ENCODE measurements at places on chromosomes 12 and 14. TPM values are rescaled to one million over a fixed set of nuclear protein-coding genes. Genes with fewer than 3 reads are reported as not detected.

- DNase-seq = no peak
These were observed 168.7 kb upstream of the SSTR1 start for GRCh38 chr14:38038986-38039385.

The BDKRB1 gene
- total RNA-seq = not detected

The KCNC2 gene
- not detected for total RNA-seq

GRCh38 chr12:1922985-1923384 is 4.5 kb upstream of the CACNA2D4 start:
- no peak for DNase-seq

DNA sequence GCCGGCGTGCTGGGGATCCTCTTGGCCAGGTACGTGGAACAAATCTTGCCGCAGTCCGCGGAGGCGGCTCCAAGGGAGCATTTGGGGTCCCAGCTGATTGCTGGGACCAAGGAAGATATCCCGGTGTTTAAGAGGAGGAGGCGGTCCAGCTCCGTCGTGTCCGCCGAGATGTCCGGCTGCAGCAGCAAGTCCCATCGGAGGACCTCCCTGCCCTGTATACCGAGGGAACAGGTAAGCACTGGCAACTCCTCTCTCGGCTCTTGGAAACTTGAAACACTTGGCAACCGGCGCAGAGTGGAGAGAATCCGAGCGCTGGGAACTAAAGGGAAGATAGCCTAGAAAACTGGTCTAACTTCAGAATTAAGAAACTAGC is 1.7 kb downstream of the PDE3A start:
- DNase-seq = no peak
